ENCODE measurements at places on chromosomes 5 and 9. TPM values are rescaled to one million over a fixed set of nuclear protein-coding genes. Genes with fewer than 3 reads are reported as not detected.
A peak's percentile ranks its signal among the peaks of the same experiment; 100 is the strongest.

- DNase-seq, result no peak
Observed at GRCh38 chr5:152593388-152593787, 188.3 kb upstream of the NMUR2 start.

Gene SLC25A48
- total RNA-seq, result 2.4 TPM

GRCh38 chr5:33981408-33982162 lies 2.9 kb downstream of the SLC45A2 start:
- no peak for DNase-seq

DNA sequence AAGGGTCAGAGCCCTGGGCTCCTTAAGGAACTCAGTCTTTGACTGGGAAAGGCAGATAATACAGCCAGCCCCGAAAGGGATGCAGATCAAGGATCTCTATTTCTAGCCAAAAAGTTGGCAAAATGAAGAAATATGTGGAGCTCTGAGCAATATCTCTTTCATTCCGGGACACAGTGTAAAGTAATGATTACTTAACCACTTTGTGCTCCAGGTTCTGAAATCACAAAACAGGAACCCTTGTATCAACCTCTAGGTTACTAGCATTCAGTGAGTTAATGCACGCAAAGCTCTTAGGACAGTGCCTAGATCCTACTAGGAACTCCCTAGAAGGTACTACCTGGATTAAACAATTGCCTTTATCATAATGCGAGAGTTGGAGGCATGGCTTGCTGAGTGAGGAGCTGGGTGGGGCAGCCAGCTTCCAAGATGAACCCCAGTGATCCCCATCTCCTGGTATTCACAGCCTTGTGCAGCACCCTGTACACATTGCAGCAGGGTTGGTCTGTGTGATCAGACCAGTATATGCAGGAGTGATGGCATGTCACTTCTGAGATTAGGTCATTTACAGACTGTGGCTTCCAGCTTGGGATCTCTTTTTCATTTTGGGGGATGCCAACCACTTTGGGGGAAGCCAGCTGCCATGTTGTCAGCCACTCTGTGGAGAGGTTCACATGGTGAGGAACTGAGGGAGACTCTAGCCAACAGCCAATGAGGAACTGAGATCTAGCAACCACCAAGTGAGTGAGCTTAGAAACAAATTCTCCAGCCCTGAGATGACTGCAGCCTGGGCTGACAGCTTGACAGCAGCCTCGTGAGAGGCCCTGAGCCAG lies 103.1 kb upstream of the SLC44A1 start:
- no peak for DNase-seq

DNA sequence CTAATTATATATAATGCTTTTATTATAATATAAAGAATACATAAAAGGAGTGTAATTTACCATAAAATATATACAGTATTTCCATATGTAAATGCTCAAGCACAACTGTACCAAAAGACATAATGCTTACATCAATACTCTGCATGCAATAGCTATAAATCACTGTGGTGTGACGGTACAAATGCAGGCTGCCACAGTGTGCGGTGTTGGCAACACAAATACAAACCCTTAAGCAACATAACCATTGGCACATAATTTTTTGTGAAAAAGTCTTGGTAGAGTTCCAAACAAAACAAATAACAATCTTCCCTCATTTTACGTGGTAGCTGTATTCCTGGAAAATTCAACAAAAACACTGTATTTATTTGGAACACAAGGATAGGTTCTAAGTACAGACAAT lies 1.9 kb upstream of the SHISAL2B start:
- DNase-seq, result no peak

GRCh38 chr5:34919077-34919476 lies 3.6 kb downstream of the BRIX1 start:
- DNase-seq, result no peak

GRCh38 chr9:114588651-114589526 lies 1.3 kb downstream of the ATP6V1G1 start:
- DNase-seq, result no peak

Gene FREM1
- 30.9 TPM for total RNA-seq

DNA sequence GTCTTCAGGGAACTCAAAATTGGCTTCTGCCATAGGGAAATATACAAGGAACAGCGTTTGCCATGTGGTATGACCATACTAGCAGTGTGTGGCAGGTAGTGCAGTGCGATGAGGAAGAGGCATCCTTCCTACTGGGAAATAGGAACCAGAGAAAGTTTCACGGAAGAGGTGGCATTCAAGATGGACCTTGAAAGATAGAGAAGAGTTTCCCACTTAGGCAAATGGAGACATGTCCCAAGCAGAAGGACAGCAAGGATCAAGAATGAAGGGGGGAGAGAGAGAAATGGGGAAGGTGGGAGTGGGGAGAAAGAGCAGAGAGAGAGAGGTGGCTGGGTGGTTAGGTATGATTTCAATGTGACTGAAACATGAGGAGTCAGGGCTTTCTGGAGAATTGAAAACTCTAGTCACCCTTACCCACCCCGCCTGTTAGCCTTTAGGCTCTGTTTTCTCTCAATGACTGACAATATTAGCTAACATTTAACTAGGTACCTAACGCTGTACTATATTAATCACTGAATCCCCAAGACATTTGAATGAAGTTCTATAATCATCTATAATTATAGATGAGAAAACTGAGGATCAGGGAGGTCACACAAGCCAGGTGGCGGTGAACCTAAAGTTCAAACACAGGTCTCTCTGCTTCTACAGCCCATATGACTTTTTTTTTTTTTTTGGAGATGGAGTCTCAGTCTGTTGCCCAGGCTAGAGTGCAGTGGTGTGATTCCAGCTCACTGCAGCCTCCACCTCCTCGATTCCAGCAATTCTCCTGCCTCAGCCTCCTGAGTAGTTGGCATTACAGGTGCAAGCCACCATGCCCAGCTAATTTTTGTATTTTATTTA lies 171.3 kb downstream of the NR3C1 start:
- no peak for DNase-seq

DNA sequence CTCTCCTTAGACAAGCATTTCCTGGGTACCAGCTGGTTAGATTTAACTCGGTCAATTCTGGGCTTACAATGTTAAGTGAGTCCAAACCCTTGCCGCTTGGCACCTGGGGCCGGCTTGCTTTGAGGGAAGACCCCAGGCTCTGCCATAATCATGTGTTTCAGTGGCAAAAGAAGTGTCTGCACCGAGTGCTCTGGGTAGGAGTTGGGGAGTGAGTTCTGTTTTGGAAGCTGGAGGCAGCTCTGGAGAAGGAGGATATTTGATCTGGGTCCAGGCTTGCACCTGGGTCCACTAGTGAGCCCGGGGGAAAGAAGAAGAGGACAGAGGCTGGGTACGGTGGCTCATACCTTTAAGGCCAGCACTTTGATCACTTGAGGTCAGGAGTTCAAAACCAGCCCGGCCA lies 8.4 kb upstream of the OLFM1 start:
- no peak for DNase-seq

- DNase-seq, result no peak
Observed at GRCh38 chr9:37198831-37199230, 78.5 kb downstream of the ZCCHC7 start.

- no peak for DNase-seq
Observed at GRCh38 chr5:168578006-168578405, 1.2 kb downstream of the PANK3 start.

DNA sequence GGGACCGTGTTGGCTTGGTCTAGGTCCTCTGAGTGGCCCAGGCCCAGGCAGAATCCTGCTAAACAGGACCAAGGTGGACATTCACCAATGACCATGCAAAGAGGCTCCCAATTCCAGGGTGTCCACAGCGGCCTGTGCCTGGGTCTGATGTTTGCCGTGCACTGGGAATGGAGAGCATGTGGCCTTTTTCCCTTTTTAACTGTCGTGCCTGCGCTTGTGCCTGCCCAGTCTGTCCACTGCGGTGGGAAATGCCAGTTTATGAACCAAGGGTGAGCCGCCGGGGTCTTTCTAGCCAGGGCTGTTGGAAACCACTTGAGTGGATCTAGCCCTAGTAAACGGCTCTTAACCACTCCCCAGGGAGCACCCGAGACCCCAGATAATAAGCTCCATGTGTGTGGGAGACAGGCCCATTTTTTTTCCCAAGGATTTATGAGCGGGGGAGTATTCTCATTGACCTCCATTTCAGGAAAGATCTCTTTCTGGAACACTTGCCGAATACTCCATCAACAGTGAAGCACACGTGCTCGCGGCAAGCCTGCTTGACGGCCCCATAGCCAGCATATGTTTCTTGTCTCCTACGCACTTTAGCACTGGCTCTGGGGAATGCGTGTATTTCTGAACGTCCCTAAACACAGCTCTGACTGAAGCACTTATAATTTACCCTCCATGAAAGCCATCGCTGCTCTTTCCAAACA lies 93.2 kb upstream of the PHYKPL start:
- DNase-seq, result peak; percentile 88

DNA sequence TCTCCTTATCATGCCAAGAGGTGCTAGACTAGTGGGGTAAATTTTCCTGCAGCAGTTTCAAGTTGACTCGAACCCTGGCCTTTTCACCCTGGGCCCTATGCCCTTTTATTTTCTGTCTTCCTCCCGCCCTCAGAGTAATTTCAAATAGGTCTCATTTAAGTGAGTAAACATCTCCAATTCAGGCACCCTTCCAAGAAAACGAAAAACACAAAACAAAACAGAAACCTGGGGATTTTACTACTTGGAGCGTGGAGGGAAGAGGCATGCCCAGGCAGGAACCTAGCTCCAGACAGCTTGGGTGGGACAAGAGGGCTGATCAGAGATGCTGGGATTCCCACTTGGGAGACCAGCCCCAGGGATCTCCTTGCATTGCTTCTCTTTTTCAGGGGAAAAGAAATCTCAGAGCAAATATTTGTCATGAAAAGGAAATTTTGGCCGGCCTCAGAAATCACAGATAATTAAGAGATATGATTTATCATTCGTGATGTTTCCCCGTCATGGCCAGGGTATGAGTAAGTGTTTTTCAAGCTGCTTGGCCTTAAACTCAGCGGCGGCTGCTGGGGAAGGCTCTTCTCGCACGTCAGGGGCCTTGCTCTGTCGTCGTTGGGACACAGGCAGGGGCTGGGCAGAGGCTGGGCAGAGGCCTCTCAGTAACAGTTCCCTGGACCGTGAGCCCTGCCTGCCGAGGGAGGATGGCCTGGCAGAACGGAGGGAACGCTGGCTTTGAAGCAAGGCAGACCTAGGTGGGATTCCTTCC lies 248.6 kb upstream of the KLF4 start:
- peak; percentile 76 for DNase-seq

Gene SCGB3A2
- total RNA-seq, result not detected

DNA sequence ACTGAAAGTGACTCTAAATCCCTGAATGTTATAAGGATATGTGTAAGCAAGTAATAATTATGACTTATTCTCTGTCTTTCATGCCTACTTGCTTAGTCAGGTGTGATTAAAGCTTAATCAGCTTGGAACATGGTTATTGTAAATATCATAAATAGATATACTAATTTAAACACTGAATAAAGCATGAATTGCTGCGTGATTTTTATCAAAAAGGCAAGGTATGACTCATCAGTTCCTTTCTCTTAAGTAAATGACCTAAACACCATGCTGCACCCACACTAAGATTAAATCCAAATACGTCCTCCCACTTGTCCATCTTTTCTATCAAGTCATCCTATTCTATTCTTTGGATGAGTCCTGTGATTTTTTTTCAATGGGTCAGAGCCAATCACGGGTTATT lies 124.6 kb upstream of the MTAP start:
- no peak for DNase-seq

Gene PCDHGB3
- total RNA-seq, result 4.3 TPM

GRCh38 chr9:86275962-86276361 lies 6.4 kb downstream of the ISCA1 start:
- DNase-seq, result no peak

GRCh38 chr9:35341585-35341984 lies 148.3 kb upstream of the RUSC2 start:
- DNase-seq, result peak; percentile 4

GRCh38 chr9:107484117-107484723 lies 5.3 kb downstream of the KLF4 start:
- DNase-seq, result peak; percentile 88

Gene GEMIN5
- total RNA-seq, result 16.6 TPM

DNA sequence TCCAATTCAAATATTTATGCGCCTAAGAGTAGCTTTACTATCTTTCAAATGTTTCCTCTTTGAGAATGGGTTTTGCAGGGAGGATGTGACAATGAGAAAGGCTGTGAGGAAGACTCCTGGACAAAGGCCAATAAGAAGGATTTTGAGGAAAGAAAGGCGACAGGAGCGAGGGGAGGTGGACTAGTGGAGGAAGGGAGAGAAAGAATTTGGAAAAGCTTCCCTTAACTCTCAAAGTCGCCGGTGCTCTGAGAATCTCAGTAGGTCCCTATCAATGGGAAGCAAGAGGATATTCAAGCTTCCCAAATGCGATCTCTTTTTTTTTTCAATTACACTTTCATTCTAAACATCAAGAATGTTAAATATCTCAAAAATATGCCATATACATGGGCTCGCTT lies 2.8 kb upstream of the CDC20B start:
- no peak for DNase-seq

Gene KCNIP1
- total RNA-seq, result 2.5 TPM

GRCh38 chr9:115369322-115369957 lies 251.5 kb upstream of the TNC start:
- peak; percentile 67 for DNase-seq

- DNase-seq, result no peak
Observed at GRCh38 chr9:20112205-20112783, 323.5 kb upstream of the SLC24A2 start.

Gene IL31RA
- total RNA-seq, result 13.2 TPM

Gene CSF1R
- total RNA-seq, result 21.2 TPM

GRCh38 chr9:2469681-2470221 lies 151.8 kb upstream of the VLDLR start:
- DNase-seq, result peak; percentile 69

Gene C5orf34
- total RNA-seq, result 5.1 TPM

Gene DRD1
- total RNA-seq, result 0.10 TPM

GRCh38 chr5:138033907-138034306 lies 1.0 kb upstream of the FAM13B start:
- no peak for DNase-seq

Gene FBXL7
- 8.6 TPM for total RNA-seq

DNA sequence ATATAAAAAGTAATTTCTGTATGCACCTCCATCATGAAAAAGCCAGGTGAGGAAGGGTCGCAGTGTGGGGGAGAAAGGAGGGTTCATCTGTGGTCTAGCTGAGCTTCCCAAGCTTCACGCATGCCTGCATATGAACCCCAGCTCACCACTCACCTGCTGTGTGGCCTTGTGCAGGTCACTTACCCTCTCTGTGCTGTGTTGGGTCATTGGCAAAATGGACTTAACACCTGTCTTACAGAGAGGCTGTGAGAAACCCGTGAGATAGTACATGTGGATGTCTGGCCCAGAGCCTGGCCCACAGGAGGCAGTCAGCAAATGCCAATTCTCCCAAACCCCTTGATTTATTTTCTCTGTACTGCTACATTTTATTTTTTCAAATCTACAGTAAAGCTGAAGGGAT lies 88.9 kb downstream of the GABBR2 start:
- DNase-seq, result no peak

Gene PCDHB15
- 3.6 TPM for total RNA-seq

GRCh38 chr5:149036168-149036567 lies 26.7 kb downstream of the SH3TC2 start:
- no peak for DNase-seq

DNA sequence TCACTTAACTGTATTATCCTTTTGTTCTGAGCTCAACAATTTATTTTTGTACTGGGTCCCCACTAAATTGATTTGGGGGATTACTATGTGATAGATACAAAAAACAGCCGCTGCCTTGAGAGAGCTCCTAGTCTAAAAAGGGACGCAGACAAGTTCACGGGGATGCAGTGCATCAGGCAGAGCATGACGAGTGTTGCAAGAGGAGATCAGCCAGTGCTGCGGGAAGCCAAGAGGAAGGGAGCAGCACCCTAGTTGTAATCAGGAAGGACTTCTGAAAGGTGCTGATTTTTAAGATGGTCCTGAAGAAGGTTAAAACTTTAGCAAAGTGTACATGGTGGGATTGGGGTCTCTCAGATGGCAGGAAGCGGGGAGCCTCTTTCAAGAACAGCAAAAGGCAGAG lies 15.8 kb downstream of the GALNT10 start:
- no peak for DNase-seq

- DNase-seq, result no peak
Observed at GRCh38 chr9:133876836-133877235, 115.3 kb downstream of the VAV2 start.

Measured in skin of body (tissue), 3 donors.